ENCODE measurements at places on chromosomes 5 and 9.

DNA sequence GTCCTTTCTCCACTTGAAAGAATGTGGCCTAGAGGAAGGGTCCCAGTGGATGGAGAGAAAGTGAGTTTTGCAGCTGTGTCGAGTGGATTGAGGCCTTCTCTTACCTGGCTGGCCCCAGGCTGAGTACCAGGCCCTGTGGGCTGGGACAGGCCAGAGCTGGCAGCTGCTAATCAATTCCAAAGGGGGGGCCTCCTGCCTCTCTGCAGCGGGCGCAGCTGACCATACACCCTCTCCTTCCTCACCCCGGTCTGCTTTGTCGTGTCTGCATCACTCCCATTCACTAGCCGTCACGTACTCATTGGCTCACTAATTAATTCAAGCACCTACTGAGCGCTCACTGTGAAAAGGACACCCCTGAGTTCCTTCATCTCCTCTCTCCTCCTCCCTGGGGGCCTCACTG, 58.4 kb upstream of the PITX1 start:
- no peak for DNase-seq

GRCh38 chr9:23492126-23493002, 333.7 kb downstream of the ELAVL2 start:
- DNase-seq, result peak; percentile 38

DNA sequence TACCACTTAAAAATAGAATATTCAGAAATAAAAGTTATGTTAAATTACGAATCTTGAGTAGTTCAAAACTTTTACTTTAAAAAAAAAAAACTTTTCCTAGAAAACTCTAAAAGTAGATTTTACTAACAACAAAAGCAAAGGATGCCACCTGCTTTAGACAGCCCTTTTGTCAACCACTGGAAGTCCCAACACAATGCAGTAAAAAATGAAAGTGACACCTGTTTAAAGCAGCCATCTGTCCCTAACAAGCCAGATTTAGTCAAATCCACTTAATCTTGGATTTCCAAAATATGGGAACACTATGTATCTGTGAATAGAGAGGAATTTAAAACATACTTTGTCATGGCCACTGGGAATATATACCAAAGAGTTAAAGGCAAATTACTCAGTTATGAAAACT, 3.8 kb downstream of the RFX3 start:
- no peak for DNase-seq

DNA sequence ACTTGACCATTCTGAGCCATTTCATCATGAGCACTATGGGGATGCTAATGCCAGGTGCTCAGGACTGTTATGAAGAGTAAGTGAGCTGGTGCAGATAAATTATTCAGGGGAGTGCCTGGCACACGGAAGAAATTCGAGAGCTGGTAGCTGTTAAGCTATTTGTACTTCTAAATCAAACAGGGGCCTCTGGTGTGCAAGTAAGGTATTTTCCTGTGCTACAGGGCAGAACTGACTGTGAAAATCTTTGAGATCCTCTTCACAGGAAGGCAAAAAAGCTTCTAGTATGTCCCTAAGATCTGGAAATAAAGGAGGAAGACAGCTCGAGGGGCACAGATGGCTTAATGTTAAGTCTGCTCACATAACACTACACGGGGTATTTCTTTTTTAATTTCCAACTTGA, 106.3 kb upstream of the SPOCK1 start:
- peak; percentile 46 for DNase-seq

GRCh38 chr5:5291357-5291756, 131.1 kb upstream of the ICE1 start:
- DNase-seq, result no peak

GRCh38 chr9:93295456-93296076, 111.6 kb downstream of the WNK2 start:
- DNase-seq, result no peak

- peak; percentile 69 for DNase-seq
Measured at GRCh38 chr9:136645903-136646754, 16.6 kb upstream of the EGFL7 start.

- DNase-seq, result no peak
Measured at GRCh38 chr5:149341876-149342275, 3.4 kb upstream of the GRPEL2 start.

All from left kidney (tissue), 8 donors.